ENCODE measurements at places on chromosomes 5 and 9.

GRCh38 chr9:134598884-134599245 lies 42.7 kb upstream of the COL5A1 start:
- DNase-seq = no peak

GRCh38 chr5:138282920-138283742 lies 8.7 kb upstream of the GFRA3 start:
- peak; percentile 14 for DNase-seq

- no peak for DNase-seq
Observed at GRCh38 chr5:61768692-61769281, 436.7 kb downstream of the ZSWIM6 start.

DNA sequence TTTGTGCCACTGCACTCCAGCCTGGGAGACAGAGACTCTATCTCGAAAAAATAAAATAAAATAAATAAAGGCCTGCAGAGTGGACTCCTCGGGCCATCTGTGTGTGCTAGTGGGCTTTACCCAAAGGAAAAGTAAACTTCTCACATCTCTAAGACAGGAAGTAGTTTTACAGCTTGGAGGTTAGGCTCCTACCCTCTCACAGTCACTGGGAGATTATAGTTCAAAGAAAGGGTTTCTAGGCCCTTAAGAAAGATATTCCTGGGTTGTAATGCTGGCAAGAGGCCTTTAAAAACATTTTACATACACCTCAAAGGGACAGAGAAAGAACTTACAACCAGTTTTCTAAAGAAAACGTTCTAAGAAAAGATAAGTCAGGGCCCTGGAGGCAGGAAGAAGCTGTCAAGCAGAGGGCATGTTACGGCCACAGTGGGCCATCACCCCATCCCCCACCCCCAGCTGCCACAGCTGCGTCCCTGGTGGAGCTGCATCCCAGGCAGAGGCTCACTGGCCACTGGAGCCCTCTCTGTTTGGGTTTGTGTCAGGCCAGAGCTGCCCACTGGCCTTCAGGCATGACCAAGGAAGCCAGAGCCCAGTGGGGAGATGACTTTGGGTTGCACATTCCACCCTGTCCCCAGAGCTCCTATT lies 78.1 kb upstream of the CDK20 start:
- DNase-seq = no peak

GRCh38 chr9:74497748-74498620 lies 849 bp downstream of the RORB start:
- DNase-seq = no peak

- no peak for DNase-seq
Observed at GRCh38 chr5:173802670-173803165, 85.4 kb upstream of the CPEB4 start.

GRCh38 chr5:75985077-75985476 lies 98.1 kb upstream of the SV2C start:
- no peak for DNase-seq

DNA sequence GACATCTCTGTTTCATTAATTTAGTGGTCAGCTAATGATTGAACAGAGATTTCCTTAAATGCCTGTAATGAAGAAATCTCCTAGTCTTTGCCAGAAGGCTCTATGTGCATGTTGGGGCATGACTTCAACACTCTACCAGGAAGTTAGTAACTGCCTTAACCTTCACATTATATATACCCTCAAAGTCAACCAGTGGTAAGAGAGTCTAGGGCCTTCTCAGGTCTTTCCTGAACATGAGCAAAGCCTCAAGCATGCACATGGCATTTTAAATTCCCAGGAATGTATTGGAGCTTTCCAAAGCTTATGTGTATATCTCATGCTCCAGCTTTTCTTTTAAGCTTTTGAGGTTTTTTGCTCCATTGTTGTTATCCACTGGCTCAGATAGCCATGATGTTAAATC lies 388.3 kb downstream of the ARRDC3 start:
- DNase-seq = no peak

DNA sequence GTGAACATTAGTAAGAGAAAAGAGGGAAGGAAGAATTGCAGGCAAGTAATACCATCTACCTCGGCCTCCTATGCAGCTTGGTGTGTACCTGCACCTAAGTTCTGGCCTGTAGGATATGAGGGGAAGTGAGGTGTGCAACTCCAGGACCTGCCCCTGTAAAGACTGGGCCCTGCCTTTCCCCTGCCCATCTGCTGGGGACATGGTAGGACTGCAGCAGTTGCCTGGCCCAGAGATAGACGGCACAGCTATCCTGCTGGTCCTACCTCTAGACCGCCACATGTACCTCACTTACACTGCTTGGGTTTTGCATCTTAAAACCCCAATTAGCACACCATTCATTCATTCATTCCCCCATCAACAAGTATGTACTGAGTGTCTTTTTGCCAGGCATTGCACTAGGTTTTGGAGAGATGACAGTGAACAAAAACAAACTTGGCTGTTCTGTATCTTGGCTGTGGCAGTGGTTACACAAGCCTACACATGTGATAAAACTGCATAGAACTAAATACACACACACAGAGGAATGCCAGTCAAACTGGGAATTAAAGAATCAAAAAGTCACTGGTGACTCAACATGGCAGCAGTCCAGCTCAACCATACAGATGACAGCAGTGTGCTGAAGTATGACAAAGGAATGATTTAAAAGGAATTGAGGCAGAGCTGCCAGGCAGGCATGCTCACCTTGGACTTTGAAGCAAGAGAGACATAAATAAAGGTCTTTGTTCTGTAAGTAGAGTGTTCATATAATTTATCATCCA lies 23.3 kb upstream of the MGAT1 start:
- DNase-seq = no peak

DNA sequence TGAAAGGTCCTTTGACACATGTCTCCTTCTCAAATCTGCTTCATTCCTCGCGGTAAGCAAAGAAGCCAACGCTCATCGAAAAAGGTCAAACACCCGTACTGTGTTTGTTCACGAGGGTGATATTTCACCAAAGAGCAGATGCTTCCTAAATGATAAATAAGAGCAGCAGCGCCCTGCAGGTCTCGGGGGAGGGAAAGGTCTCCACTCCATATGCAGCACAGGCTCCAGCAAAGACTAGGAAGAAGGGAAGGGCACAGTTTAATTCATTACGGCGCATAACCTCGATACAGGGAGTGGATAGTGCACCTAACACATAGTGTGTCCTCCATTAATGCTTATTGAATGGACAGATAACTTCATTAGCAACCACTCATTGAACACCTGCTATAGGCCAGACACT lies 593.3 kb downstream of the CDK5RAP2 start:
- DNase-seq = no peak

DNA sequence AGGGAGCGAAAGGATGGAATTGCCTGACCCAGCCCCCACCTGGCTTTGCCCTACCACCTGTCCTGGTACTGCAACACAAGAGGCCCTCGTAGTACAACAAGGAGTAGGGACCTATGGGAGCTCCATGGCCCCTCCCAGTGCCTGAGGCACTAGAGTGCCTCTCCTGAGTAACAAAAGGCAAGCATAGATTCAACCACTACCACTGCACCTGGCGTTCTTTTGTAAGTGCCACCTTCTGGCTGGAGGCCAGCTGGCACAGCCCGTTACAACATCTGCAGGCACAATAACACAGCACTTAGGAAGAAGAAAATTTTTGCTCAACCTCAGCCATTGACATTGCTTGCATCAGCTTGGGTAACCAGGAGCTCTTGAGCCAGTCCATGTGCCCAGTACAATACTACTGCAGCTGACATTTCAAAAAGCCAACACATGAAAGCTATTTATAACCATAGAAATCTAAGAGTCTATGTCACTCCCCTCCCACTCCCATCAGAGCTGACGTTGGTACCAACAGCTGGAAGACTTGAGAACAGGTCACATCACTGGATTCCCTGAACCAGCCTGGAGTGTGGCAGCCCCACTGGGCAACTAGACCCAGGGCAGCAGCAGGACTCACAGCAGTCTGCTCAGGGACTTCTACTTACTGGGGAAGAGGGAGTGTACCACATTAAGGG lies 17.7 kb upstream of the FAM174A start:
- no peak for DNase-seq

- no peak for DNase-seq
Observed at GRCh38 chr5:181149806-181150733, 2.7 kb downstream of the OR2V2 start.

DNA sequence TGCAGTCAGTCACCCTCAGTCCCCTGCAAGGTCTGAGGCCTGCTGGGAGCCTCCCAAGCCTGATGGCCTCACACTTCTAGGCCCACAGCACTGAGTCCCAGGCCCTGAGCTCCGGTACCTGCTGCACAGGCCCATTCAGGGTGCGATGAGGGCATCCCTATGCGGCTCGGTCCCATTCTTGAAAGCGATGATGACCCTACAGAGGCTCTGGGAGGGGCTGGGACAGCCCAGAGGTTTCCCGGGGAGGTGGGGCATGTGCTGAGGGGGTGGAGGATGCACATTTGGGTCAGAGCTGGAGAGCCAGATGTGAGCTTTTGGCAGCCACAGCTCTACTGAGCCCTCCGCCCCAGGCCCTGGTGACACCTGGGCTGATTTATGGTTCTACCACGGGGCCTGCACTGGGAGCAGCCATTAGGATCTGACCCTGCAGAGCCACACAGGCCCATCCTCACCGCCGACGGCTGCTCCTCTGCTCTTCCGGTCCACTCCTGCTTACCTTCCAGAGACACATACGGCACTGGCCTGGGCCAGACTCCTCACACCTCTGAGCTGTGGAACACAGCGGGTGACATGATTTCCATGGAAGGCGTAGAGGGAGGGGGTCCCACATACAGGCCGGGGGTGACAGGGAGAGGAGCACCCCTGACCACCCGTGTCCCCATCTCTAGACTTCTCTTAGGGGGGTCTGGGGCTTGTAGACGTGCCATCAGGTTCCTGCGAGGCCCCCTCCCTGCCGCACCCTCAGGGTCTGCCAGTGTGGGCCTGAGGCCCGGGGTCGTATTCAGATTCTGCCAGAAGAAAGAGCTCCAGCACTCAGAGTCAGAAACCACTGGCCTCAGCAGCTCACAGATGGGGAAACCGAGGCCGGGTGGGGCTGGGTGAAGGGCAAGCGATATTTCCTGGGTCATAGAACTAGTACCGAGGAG lies 53.4 kb downstream of the COL23A1 start:
- no peak for DNase-seq

- no peak for DNase-seq
Observed at GRCh38 chr5:82975812-82976211, 101.4 kb downstream of the TMEM167A start.

DNA sequence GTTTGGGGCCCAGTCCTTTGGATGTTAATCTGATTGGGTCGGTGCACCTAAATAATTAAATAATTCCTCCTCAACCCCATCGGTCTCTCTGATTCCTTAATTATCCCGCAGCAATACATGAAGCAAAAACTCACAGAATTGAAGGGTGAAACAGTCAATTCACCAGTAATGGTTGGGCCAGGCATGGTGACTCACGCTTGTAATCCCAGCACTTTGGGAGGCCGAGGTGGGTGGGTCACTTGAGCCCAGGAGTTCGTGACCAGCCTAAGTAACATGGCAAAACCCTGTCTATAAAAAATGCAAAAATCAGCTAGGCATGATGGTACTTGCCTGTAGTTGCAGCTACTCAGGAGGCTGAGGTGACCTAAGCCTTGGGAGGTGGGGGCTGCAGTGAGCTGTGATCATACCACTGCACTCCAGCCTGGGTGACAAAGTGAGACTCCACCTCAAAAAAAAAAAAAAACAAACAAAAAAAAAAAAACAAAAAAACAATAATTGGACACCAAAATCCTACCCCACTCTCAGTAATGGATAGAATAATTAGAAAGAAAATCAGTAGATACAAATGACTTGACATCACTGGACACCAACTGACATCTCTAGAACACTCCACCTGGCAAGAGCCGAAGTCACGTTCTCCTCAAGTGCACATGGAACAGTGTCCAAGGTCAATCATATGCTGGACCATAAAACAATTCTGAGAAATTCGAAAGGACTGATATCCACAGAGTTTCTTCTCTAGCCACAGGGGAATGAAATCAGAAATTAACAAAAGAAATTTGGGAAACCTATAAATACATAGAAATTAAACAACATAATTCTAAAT lies 5.3 kb downstream of the ABO start:
- DNase-seq = no peak

GRCh38 chr5:95759005-95759404 lies 27.9 kb downstream of the RHOBTB3 start:
- no peak for DNase-seq

GRCh38 chr9:95044731-95045508 lies 272.6 kb downstream of the FANCC start:
- DNase-seq = no peak

GRCh38 chr9:17490110-17490509 lies 88.8 kb upstream of the SH3GL2 start:
- DNase-seq = no peak

DNA sequence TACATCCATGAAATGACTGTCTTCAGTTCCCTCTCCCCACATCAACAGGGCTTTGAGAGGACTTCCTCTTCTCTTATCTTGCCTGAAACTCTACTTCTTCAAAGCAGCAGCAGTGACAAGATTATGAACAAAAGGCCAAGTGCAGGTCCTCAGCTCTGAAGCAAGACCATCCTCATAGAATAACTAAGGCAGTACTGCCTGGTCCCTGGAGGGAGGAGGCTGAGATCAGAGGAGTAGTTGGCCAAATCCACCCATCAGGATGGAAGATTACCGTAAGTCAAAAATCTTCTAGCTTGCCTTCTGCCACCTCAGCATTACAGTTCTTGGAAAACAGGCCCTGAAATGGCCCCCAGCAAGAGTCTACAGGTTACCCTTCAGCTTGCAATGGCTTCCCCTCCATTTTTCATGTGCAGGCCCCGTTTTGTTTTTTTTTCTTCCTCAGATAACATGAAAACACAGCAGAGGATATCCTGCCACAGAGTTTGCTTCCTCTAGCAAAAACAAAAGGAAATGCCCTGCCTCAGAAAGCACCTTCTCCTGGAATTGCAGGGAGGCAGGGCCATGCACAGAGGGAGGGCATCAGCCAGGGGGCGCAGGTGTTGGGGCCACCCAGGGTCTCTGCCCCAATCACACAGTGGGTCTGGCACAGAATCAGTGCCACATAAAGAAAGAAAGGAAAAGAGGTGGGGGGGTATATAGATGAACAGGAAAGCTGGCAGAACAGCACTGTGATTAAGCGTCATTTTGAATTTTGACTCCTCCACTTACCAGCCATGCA lies 40.0 kb downstream of the KLHL3 start:
- DNase-seq = no peak

- DNase-seq = no peak
Observed at GRCh38 chr9:93091453-93092081, 4.5 kb upstream of the CARD19 start.

DNA sequence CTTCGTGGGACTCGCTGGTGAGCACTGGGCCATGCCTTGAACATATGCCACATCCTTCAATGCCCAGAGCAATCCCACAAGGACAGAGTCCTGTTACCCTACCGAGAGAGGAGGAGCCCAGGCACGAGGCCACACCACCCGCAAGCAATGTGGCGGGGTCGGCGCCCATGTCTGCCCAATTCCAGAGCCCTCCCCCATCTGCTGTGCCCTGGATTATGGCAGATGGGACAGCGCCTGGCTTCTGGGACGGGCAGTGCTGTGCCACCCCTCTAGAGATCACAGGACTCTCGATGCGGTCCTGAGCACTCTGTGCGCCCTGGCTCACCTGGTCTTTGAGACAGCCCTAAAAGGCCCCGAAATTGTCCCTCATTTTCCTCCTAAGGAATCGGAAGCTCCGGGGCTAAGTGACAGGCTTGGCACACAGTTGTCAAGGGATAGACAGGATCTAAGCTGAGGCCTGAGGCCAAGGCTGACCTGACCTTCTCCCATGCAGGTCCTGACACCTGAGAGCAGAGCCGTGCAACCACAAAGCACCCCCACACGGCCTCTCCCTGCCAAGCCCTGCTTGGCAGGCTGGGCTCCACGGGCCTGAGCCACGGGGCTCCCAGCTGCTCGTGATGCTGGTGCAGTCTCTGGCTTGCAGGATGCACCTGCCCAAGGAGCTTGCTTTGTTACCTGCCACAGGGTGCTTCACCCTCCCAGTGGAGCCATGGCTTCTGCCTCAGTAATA lies 48.8 kb downstream of the PRRT1B start:
- no peak for DNase-seq
